HFF-Myc (cell line): ENCODE measurements at places on chromosomes 13 and 19.

DNA sequence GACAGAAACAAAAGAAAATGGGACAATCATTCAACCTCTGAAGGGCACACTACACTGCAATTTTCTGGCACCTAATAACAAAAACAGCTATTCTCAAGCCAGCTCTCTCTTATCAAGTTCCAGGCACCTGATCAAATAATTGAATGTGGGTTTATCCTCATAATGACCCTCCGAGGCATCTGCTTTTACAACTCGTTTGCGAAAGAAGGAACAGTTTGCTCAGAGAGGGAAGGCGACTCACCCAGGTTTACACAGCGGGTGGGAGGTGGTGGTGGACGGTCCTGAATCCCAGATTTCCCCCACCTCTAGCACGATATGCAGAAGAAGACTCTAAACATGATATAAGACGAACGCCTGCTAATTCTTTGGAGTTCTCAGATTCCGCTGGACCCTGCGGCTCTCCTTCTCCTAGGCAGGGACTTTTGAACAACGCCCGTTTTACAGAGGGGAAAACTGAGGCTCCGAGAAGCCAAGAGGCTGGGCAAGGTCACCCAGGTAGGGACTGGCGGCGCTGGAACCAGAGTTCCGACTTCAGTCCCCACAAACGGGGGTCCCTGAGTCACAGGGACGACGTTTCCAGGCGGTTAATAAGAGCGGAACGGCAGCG is 641 bp downstream of the SGTA start:
- DNase-seq: no peak

DNA sequence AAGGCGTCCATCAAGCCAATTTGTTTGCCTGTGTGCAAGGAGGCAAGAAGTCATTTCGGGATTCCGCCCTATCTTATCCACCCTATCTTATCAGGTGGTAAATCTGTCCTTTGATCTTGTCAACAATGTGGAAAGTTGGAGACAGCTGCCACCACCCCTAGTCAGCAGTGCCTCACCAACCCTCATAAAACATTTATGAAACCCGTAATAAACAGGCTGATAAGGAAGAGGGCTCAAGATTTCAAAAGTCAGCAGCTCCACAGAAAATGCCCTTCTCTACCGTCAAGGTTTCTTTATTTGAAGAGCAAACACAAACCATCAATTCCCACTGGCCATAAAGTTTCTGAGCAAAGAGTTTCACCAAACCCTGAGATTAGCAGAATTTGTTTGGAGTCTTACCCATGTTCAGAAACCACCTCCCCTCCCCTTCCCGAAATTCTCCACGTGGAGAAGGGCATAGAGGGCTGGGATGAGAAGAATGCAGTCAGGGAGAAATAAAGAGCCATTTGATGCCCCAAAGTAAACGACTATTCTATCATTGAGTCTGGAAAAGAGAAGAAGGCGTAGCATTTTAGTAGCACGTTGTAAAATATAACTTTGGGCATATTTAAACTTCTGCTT is 196.0 kb upstream of the GPR12 start:
- DNase-seq: no peak

DNA sequence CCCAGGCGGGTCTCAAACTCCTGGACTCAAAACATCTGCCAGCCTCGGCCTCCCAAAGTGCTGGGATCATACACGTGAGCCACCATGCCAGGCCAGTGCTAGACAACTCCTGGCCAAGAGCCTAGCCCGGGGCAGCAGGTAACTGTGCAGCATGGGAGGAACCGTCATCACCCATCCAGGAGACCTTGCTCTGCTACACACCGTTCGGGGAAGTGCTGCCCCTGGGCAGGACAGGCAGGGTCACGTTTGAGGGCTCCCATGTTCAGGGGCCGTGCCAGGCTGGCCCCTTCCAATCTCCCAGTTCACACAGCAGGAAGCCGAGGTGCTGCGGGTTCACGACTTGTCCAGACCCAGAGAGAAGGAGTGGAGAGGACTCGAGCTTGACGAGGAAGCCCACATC is 35.1 kb downstream of the NAXD start:
- DNase-seq: no peak

GRCh38 chr13:80817979-80818378 is 477.1 kb upstream of the SPRY2 start:
- no peak for DNase-seq

GRCh38 chr19:40335855-40336600 is 12.2 kb downstream of the C19orf47 start:
- no peak for DNase-seq

- no peak for DNase-seq
Measured at GRCh38 chr13:73702419-73703071, 431.7 kb downstream of the KLF12 start.

DNA sequence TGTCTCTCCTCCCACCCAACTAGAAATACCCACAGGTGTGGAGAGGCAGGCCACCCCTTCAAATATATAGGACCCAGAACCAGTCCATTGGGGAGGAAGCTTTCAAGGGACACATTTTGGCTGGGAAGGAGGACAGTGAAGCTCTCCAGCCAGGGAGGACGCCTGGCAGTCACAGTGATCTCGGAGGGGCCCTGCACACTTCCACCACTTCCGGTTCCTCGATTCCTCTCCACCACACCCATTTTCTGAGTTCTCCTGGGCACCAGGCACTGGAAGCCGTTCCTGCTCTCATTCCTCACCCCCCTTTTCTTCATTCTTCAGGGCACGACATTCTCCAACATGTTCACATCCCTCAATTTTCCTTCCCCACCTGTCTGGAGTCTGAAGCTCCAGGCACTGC is 30.4 kb upstream of the CEACAM21 start:
- DNase-seq: no peak
